ENCODE measurements at places on chromosomes 6 and 20.
A peak's percentile ranks its signal among the peaks of the same experiment; 100 is the strongest.

DNA sequence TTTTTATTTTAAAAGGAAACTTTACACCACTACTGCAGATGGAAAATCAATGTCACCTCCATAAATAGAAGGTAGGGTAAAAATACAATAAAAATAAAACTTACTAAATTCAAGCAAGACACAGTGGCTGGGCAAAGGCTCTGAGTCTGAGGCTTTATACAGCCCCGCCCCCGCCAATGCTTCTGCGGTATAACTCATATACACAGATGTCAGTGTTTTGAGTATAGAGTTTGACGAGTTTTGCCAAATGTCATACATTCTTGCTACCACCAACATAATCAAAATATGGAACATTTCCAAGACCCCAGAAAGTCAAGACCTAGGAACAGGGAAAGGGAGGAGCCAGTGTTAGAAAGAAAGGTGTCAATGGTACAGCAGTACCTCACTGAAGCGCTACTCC, 12.8 kb downstream of the NFATC2 start:
- DNase-seq = no peak

GRCh38 chr6:15961635-15962448, 167.0 kb upstream of the MYLIP start:
- DNase-seq = no peak

GRCh38 chr6:36419310-36419709, 23.3 kb downstream of the PXT1 start:
- no peak for DNase-seq

DNA sequence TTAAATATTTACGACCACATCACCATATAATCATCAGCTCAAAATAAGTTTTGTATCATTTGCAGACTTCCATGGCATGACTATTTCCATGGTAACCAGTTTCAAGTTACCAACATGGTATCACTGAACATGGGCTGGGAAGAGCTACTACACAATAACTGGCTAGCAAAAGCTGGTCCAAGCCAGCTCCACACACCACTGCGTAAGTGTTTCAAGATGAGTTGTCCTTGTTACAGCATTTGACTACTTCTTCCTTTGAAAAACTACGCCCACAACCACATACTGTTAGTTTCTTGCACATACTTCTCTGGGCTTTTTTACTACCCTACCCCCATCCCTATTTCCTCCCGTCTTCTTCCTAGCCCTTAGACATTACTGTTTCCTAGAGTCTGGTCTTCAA, 8.5 kb downstream of the CD164 start:
- no peak for DNase-seq

- DNase-seq = no peak
Measured at GRCh38 chr6:158861686-158862381, 42.7 kb upstream of the EZR start.

GRCh38 chr6:37141281-37142049, 28.5 kb upstream of the PIM1 start:
- peak; percentile 86 for DNase-seq

DNA sequence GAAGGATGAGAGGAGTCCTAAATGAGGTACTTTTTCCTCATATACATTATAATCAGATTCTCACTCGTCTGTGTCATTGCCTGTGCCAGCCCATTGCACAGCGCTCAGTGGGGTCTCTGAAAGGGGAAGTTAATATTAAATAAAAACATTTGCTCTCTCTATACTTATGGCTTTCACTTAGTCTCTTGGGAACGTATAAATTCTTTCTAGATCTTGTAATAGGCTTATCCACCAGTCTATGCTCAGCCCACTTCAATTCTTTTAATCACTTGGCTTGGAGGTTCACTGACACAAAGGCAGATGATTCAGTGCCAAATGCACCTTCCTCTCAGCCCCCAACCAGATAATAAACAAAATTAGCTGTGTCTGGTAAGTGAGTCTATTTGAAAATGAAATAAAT, 164.3 kb upstream of the OGFRL1 start:
- DNase-seq = no peak

GRCh38 chr6:159929819-159930218, 39.0 kb downstream of the MAS1 start:
- DNase-seq = peak; percentile 26

DNA sequence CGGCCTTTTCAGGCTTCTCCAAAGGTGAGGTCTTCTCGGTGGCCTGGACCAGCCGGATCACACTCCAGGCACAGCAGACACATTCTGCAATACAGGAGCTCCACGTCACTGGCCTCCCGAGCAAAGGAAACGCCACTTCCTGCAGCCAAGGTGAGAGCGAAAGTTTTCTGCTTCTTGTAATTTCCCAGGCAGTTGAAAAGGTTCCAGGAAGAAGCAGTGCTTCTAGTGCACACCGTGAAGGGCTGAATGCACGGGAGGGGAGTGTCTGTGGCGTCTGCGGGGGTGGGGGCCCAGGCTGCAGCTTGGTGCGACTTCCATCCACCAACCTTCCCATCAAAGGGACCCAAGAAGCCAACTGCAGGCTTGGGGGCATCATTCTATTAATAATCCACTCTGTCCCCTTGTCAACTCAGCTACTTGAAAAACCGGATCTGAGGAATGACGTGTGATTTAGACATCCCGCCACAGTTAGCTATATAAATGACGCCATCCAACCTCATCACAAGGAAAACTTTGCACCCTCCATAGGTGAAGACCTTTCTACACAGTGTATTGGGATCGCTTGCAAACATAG, 61.1 kb downstream of the NFATC2 start:
- DNase-seq = no peak

DNA sequence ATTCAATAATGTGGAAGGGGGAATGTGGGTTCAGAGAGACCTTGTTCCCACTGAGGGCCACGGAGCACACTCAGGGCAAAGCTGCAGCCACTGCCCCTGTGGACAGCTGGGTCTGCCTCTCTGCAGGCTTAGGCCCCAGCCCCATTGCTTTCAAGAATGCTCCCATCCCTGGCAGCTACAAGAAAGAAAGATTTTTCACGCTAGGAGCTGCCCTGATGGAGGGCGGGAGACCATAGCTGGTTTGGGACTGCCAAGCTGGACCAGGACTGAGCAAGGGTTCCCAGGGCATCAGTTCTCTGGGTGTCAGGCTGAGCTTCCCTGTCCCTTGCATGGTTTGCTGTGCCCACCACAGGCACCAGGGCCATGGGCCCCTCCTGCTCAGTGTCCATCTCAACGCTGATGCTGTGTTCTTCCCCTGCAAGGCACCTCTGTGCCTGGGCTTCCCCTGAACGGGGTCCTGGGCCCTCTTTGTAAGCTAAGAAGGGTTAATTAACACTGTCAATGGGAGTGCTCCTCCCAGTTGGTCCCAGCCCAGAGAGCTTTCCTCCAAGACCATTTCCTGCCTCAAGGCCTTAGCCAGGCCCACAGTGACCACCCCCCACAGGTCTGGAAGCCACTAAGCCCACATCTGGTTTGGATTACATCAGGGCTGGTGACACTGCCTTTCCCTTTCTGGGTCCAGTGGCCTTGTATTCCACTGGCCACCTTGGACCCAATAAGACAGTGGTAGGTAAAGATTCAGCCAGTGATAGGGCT, 8.4 kb downstream of the FOXS1 start:
- no peak for DNase-seq

GRCh38 chr6:110331390-110331789, 26.8 kb downstream of the METTL24 start:
- DNase-seq = no peak

GRCh38 chr20:45019762-45020123, 53.4 kb downstream of the STK4 start:
- no peak for DNase-seq

GRCh38 chr6:137724495-137725211, 142.4 kb upstream of the TNFAIP3 start:
- DNase-seq = no peak

DNA sequence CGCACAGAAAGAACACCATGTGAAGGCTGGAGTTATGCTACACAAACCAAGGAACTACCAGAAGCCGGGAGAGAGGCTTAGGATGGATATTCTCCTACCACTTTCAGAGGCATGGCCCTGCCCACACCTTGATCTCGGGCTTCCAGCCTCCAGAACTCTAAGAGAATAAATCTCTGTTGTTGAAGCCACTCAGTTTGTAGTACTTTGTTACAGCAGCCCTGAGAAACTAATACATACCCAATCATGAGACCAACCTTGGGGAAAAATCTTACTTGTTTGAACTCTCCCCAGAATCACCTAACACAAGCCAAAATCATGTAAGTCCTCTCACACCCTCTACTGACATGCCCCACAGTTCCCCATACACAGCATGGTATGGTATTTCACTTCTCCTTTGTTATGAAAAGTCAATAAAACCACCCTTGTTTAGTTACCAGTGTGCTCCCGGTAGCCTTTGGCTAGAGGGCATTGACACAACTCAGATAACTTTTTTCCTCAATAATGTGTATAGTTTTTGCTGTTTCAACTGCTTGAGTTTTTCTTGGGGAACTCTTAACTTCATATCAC, 40.7 kb upstream of the SLC2A12 start:
- DNase-seq = no peak

All from islet precursor cell (in vitro differentiated cells).